ENCODE measurements at places on chromosomes 2 and 18.

DNA sequence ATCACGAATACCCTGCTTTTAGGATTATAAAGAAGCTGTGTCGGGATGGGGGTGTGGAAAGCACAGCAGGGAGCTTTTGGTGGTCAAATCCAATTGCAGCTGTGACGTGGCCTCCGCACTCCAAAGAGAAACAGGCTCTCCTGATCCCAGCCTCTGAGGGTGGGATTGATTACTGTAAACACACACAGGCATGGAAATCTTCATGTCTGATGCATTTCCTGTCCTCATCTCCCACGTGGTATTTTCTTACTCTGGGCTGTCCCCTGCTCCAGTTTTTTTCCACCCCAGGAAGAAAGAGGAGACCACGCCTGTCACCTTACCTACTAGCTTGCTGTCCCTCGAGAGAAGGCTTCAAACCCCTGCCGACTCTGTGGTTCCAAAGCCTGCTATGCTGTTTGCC is 22.7 kb downstream of the RNF152 start:
- no peak for DNase-seq

GRCh38 chr2:55229221-55229620 is 2.9 kb downstream of the CLHC1 start:
- DNase-seq, result no peak

DNA sequence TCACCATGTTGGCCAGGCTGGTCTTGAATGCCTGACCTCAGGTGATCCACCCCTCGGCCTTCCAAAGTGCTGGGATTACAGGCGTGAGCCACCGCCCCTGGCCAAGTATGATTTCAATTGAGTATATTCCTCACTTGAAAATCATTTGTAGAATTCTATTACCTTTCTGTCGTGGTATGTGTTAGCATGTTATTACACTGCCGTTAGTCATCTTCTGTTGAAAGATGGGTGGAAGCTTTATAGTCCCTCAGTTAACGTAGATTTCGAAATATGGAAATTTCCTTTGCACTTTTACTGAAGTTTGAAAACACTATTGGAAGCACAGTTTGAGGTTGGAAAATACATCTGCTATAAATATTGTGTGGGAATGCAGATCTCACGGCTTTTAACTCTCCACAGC is 14.7 kb downstream of the NIFK start:
- no peak for DNase-seq

DNA sequence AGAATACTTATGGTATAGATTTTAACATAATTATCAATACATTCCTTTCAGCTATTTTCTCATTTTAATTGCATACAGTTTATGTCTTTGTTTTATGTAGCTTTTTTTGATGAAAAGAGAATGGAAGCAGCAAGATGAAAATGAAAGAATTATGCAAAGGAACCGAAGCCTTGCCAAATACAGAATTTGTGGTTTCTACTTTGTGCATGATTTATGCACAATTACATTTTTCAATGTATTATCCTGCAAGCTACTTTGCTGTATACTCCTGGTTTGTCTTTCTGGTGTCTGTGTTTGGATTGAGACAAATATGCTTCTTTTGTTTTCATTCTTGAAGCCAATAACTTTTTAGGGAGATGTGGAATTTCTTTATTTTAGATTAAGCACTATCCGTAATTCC is 1642.6 kb upstream of the CELF4 start:
- DNase-seq, result no peak

GRCh38 chr2:219230059-219230540 is 494 bp downstream of the ANKZF1 start:
- DNase-seq, result peak; percentile 21

- DNase-seq, result no peak
Measured at GRCh38 chr2:159029936-159030335, 61.5 kb downstream of the TANC1 start.

GRCh38 chr2:58870704-58871103 is 629.6 kb upstream of the FANCL start:
- DNase-seq, result no peak

DNA sequence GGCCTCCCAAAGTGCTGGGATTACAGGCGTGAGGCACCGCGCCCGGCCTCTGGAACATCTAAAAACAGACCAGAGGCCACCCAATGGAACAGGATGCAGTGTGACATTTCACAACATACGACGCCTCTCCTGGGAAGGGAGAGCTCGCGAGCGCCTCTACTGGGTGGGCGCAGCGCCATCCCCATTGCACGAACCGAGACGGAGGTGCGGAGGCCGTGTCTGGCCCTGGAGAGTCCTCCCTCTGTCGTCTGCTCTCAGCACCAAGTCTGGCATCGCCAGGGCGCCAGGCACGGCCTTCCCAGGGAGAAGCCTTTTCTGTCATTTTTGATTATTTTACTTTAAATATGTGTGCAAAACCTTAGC is 9.4 kb upstream of the GBX2 start:
- DNase-seq, result peak; percentile 75

- no peak for DNase-seq
Measured at GRCh38 chr2:127479866-127480743, 46.2 kb downstream of the IWS1 start.

GRCh38 chr2:56107502-56108220 is 76.1 kb upstream of the CCDC85A start:
- DNase-seq, result no peak

- no peak for DNase-seq
Measured at GRCh38 chr2:61117534-61117933, 44.5 kb upstream of the C2orf74 start.

- DNase-seq, result no peak
Measured at GRCh38 chr2:239569401-239570090, 168.7 kb upstream of the HDAC4 start.

DNA sequence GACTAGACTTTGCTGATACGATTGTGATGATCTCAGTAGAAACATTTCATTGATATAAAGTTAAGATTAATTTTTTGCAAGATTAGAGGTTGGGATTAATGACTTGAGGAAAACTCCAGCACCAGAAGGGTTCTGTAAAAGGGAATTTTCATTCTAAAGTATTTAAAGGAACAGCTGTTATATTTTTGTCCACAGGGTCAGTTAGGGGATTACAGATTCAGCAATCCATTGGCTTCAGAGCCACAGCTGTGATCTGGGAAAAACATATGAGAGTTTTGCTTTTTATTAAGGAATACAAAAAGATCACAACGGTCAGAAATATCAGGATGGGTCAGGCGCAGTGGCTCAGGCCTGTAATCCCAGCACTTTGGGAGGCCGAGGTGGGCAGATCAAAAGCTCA is 19.6 kb upstream of the REV1 start:
- DNase-seq, result no peak

DNA sequence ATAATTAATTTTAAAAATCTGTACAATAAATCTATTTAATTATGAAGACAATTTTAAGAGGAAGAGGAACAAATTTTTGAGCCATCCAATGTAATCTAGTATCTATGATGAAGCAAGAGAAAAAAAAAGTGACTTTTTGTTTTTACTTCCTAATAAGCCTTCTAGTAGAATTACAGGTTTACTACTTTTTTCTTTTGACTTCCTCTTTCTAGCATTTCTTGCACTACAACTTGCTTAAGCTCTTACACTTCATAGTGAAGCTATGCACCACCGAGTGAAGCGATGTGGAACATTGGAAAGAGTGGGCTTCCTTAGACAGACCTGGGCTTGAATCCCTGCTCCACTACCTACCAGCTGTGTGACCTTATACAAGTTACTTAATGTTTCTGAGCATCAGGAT is 2.1 kb downstream of the SERPINB2 start:
- DNase-seq, result no peak

DNA sequence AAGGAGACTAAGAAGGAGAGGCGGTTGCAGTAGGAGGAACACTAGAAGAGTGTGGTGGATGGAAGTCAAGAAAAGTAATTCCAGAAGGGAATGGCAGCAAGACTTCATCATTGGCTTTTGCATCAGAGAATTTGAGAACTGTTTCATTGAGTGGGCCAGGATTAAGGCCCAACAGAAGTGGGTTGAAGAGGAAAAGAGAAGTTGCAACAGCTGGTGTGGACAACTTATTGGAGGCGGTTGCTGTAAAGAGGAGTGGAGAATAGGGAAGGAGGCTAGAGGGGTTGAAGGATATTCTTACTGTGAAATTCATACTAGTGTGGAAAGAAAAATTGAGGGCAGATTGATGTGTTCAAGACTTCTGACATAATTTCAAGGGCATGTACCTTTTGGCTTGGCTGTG is 168.7 kb upstream of the FN1 start:
- no peak for DNase-seq

DNA sequence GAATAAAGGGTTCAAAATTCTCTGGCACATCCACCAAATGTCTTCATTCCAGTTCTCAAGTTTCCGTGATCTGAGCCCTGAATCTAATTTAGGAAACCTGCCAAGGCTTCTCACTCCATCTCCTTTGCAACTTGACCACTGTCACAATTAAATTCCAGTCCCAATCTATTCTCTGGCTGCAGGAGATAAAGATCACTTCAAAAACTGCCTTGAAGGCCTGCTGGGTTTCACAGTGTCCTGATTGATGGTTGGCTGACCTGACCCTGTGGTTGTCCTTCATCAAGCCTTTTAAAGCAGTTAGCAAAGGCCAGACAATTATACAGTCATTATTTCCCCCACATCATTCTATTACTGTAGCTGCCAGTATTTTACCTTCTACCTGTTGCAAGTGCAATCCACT is 60.3 kb upstream of the DNAJC10 start:
- no peak for DNase-seq

- no peak for DNase-seq
Measured at GRCh38 chr2:67070826-67071225, 326.3 kb upstream of the ETAA1 start.

- DNase-seq, result peak; percentile 84
Measured at GRCh38 chr2:45919160-45919650, 267.7 kb downstream of the PRKCE start.

DNA sequence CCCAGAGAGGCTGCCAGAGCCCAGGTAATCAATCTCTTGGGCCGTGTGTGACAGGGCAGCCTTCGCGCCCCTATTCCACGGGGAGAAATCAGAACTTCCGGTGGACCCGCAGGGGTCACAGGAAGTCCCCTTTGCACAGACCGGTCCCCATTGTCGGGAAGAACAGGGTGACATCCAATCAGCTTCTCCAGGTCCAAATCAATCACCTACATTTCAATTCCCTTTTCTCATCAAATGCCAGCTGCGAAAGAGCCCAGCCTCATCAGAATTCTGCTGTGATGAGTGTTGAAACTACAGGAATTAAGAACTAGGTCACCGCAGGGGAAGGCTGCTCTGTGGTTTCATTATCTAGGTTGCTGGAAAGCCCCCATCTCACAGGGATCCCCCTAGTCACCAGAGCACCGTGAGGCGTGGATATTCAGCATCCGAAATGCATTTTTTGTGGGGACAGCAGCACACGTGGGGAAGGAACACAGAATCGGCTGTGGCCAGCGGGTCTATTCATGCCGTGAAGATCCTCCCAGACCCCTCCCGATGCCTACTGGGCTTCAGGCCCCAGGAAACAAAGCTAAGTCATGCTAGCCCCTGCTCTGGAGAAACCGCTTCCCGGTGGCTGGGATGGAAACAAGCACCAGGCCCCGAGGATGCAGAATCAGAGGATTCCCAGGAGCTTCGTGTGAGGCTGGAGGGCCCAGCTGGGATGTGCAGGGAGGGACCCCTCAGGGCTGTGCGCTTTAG is 193.7 kb upstream of the ID2 start:
- DNase-seq, result no peak

DNA sequence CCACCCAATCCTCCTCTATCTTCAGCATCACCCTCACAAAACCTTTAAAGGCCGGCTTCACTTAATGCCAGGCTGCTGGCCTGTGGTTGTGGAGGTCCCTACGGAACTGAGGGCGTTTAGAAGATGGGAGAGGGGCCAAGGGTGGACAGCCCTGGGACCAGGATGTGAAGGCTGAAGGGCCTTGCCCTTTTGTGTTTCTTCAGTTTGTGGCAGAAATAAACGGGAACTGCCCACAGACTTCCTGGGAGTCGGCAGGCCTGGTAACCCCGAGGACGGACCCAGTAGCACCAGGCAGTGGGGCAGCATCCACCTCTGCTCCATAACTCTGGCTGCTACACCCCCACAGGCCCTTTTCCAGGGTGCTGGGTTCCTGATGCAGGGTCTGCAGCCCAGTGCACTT is 51.3 kb downstream of the LYPD1 start:
- no peak for DNase-seq

DNA sequence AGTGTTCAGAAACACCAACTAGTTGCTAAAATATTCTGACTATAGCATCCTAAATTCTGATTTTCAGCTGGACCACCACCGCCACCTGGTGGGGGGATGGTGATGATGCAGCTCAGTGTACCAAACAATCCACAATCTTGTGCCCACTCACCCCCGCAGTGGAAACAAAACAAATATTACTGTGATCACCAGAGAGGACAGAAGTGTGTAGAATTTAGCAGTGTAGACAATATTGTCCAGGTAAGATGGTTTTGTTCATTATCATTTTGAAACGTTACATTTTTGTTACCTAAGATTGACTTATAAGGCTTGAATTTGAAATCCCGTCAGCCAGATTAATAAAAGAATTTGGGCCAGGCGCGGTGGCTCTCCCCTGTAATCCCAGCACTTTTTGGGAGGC is 31.7 kb upstream of the UBXN4 start:
- DNase-seq, result no peak

DNA sequence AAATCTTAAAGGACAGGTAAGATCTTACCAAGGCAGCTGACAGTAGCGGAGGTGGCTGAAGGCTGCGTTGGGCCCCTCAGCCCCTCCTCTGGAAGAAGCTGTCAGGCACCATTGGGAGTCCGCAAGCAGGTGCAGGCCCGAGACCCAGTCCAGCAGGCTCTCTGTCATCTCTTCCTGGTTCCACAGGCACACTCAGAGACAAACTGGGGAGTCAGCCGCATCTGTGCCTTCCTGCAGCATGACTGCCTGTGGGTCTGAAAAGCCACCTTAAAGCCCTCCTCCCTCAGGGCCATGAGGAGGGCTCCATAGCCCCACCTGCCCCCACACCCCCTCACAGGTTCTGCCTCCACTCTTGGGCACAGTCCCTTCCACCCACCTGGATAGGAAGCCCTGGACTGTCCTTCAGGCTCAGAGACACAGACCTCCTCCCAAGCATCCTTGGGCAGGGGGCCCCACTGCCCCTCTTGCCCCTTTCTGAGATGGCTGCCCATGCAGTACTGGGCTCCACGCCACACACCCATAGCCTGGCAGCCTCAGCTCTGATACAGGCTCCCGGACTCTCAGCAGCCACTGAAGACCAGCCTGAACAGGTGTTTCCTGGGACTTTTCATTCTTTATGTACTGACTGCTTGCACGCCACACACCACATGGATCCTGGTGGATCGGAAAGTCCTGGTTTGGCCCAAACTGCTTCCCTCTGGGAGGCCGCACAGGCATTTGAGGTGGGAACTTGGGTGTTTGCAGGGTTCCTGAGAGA is 239.8 kb downstream of the SEPTIN10 start:
- DNase-seq, result no peak

Data from NCI-H2029 (cell line).